ENCODE measurements at places on chromosomes 6 and 20.

DNA sequence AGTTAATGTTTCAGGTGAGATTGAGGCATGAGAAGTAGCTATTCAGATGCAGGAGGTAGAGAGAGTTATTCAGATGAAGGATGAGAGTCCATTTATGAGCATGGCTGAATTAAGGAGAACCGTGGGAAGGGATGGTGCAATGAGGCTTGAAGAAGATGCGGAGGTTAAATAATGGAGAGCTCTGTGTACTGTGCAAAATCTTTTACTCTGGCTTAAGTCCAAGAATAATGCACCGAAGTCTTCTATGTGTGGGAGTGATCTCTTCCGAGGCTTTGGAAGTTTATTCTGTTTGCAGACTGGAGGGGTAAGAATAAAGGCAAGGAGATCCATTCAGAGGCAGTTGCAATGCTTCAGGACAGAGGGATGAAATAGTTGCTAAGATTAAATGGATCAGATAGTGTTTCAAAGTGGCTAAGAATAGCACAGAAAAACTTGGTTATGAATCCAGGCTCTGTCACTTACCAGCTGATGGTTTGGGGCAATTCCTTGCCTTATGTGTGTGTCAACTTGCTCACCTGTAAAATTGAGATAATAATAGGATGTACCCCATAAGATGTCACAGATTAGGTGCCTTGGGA lies 467.1 kb downstream of the HDGFL1 start:
- DNase-seq = no peak

- no peak for DNase-seq
Measured at GRCh38 chr6:149129371-149130077, 188.0 kb upstream of the TAB2 start.

GRCh38 chr6:53647462-53648094 lies 18.0 kb downstream of the KLHL31 start:
- no peak for DNase-seq

GRCh38 chr20:51886341-51886740 lies 84.0 kb upstream of the SALL4 start:
- no peak for DNase-seq

DNA sequence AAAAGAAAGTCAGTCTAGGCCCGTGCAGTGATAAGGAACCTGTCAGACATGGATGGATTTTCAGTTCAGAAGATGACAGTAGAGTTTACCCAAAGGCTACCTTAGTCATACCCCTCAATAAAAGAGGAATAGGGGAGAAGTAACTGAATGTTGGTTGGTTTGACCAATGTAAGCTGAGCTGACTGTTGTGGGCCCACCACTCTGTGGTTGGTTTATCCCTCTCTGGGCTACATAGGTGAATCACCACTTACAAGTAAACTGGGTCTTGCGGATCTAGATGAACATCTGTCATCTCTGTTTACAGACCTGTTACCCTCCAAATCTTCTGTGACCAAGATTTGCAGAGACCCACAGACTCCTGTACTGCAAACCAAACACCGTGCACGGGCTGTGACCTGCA lies 37.2 kb upstream of the MYLK2 start:
- DNase-seq = no peak

DNA sequence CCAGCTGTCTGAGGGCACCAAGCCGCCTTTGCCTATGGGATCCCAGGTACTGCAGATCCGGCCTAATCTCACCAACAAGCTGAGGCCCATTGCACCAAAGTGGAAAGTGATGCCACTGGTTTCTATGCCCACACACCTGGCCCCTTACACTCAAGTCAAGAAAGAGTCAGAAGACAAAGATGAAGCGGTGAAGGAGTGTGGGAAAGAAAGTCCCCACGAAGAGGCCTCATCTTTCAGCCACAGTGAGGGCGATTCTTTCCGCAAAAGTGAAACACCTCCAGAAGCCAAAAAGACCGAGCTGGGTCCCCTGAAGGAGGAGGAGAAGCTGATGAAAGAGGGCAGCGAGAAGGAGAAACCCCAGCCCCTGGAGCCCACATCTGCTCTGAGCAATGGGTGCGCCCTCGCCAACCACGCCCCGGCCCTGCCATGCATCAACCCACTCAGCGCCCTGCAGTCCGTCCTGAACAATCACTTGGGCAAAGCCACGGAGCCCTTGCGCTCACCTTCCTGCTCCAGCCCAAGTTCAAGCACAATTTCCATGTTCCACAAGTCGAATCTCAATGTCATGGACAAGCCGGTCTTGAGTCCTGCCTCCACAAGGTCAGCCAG lies 283.0 kb downstream of the TSHZ2 start:
- no peak for DNase-seq

DNA sequence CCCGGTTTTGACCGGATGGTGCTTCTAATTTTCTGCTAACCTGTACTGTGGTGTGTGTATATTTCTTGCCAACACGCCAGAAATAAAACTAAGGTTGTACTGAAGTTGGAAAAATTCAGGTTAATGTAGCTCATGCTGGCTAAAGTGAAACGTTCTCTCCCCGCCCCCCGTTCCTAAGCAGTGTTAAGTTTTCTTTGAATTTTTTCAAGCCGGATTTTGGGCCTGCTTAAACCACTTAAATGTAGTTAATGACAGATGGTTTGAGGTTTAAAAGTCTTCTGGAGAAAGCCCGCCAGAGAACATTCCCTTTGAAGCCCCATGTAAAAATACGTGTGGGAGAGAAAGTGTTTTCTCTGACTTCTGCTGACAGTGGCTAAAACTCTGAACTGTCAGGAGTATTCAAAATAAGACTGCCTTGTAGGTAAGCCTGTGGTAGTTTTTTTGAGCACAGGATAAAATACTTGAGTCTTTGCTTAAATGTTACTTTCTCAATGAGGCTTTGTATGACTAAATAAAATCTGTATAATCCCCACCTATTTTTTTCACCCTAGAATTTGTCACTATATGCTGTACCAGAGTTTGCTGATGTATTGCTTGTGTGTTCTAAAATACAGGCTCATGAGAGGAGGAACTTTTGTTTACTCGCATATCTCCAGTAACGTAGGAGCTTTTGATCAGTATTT lies 101.3 kb downstream of the OR2B2 start:
- DNase-seq = no peak

DNA sequence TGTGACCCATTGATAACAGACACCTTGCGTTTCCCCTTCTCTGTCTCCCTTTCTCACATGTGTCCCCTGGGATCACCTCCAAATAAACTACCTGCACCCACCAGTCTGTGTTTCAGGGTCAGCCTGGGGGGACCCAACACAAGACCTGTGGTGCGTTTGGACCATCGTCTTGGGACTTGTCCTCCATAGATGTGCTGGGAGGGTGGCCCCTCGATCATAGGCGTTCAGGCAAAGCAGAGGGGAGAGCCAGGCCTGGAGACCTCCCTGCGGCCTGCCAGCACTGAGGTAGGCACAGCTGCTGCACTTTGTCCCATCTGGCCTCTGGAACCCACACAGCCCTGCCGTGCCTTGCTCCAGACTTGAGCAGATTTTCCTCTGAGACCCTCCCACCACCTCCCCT lies 18.1 kb downstream of the CST9 start:
- no peak for DNase-seq

DNA sequence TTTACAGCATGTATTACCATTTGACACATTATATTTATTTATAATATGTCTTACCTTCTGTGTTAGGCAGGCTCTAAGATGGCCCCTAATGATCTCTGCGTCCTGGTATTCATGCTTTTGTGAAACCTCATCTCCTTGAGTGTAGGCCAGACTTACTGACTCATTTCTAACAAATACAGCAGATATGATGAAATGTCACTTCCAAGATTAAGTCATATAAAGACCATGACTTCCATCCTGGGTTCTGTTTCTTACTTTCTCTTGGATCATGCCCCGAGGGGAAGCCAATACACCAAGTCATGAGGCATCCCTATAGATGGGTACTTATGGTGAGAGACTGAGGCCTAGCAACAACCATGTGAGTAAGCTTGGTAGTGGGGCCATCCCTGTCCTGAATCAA lies 30.2 kb downstream of the ZHX3 start:
- DNase-seq = no peak

GRCh38 chr6:5278047-5278446 lies 16.7 kb downstream of the FARS2 start:
- DNase-seq = no peak

- DNase-seq = no peak
Measured at GRCh38 chr6:164243012-164243610, 828.6 kb downstream of the QKI start.

- no peak for DNase-seq
Measured at GRCh38 chr6:27889628-27890444, 22.4 kb downstream of the OR2B2 start.

GRCh38 chr20:22382742-22383141 lies 201.6 kb downstream of the FOXA2 start:
- DNase-seq = no peak

- DNase-seq = peak; percentile 68
Measured at GRCh38 chr6:11094411-11094851, 797 bp downstream of the SMIM13 start.

DNA sequence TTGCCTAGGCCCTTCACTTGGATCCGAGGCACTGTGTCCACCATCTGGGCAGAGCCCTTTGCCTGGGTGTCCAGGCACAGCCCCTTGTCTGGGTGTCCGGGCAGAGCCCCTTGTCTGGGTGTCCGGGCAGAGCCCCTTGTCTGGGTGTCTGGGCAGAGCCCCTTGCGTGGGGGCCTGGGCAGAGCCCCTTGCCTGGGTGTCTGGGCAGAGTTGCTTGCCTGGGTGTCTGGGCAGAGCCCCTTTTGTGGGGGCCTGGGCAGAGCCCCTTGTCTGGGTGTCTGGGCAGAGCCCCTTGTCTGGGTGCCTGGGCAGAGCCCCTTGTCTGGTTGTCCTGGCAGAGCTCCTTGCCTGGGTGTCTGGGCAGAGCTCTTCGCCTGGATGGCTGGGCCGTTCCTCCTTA lies 443.4 kb upstream of the CDH4 start:
- DNase-seq = no peak

- no peak for DNase-seq
Measured at GRCh38 chr6:21592953-21593352, 598 bp upstream of the SOX4 start.

GRCh38 chr6:17278289-17279063 lies 2.7 kb upstream of the RBM24 start:
- no peak for DNase-seq
